Stimulated activated CD8-positive, alpha-beta memory T cell treated with anti-CD3 and anti-CD28 coated beads, Interleukin-12 subunit alpha, Interleukin-12 subunit beta, amount 100 ng/mL, for 1 hour (primary cell): ENCODE measurements at places on chromosomes 12 and 14.

GRCh38 chr14:80213602-80214001, 2.3 kb upstream of the DIO2 start:
- DNase-seq: no peak

DNA sequence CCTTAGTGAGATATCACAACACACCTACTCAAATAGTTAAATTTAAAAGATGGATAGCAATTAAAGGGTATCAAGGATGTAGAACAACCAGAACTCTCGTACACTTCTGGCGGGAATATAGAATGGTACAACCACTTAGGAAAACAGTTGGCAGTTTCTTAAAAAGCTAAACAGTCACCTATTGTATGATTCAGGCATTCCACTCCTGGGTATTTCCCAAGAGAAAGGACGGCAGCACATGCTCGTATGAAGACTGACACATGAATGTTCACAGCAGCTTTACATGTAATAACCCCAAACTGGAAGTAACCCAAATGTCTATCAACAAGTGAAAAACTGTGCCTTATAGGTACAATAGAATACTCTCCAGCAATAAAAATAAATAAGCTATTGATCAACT, 465.2 kb downstream of the VRK1 start:
- DNase-seq: no peak

DNA sequence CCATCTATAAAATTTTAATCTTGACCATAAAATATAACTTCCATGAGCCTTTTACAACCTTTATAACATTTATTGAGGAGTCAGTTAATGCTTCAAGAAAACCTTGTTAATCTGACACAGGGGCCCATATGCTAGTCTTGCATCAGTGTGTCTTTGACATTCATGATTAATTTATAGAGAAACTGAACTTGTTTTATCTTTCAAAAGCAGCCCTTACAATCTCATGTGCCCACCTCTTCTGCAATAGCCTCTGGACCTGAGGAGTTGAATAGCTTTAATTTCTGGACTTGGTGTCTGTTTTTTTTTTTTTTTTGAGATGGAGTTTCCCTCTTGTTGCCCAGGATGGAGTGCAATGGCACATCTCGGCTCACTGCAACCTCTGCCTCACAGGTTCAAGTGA, 8.6 kb upstream of the LPCAT3 start:
- no peak for DNase-seq

DNA sequence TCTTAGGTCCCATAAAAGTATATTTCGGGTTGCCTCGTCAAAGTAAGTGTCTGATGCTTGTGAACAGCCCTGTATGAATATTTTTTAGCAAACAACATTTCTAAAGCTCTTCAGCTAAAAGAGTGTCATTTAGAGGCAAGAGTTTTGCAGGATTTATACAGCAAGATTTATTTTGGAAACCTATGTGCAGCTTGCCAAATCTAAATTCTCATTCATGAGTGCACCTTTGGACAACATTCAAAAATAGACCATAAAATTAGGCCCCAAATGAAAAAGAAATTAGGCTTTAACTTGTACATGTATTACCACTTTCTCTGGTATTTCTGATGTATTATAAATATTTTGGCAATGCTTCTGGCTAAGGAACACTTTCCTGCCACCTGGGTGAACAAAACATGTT, 224.4 kb upstream of the PDZRN4 start:
- no peak for DNase-seq

DNA sequence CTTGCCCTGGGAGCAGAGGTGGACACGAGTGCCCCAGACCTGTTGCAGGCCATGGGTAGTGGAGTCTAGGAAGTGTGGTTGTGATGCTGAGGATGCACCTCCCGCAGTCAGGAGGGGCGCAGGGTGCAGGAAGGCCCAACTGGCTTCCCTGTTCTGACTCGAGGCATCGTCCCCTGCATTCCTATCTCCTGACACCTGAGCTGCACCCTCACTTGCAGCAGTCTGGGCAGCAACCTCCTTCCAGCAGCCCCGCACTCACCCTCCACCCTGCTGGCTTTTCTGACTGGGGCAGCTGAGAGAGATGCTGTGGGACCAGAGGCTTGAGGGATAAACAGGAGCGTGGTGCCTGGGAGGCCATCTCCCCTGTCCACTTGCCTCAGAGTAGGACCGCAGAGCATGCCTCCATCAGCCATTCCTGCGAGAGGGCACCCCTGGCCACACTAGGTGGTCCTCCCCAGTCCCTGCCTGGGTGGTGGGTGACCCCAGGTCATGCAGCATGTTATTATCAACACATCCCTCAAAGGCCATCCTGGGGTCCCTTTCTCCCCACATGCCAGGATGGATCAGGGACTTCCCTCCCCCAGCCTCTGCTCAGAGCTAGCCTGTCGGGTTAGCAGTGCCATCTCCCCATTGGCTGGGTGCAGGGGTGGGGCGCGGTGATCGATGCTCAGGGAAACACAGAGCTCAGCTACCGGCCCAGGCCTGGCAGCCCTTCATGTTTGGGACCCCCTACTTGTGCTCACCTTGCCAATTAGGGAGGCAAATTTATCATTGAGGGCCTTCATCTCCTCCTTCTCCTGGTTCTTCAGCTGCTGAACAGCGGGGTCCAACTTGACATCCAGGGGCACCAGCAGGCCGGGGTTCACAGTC, 719 bp downstream of the KRT80 start:
- no peak for DNase-seq

DNA sequence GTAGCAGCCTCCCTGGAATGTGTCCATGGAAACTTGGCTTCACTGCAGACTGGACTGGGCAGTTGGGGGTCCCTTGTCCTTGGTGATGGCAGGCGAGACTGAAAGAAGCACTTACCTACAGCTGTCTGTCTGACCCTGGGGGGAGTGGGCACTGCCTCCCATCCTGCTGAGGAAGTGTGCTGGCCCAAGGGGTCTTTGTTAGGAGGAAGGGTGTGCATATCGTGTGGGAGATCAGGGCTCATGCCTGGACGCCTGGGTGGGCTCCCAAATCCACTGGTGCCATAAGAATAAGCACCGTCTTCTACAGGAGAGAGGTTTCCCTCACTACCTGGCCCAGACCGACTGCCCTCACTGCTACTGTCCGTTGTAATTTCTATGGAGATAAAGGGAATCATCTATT, 81.4 kb downstream of the PIWIL1 start:
- no peak for DNase-seq

DNA sequence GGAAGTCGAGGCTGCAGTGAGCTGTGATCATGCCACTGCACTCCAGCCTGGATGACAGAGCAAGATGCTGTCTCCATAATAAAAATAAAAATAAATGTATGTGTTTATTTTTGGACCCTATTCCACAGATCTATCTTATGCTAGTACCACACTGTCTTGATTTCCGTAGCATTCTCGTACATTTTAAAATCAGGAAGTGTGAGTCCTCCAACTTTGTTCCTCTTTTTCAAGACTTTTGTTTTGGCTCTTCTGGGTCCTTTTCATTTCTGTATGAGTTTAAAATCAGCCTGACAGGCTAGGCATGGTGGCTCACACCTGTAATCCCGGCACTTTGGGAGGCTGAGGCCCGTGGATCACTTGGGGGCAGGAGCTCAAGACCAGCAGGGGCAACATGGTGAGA, 25.8 kb downstream of the DAO start:
- DNase-seq: no peak

DNA sequence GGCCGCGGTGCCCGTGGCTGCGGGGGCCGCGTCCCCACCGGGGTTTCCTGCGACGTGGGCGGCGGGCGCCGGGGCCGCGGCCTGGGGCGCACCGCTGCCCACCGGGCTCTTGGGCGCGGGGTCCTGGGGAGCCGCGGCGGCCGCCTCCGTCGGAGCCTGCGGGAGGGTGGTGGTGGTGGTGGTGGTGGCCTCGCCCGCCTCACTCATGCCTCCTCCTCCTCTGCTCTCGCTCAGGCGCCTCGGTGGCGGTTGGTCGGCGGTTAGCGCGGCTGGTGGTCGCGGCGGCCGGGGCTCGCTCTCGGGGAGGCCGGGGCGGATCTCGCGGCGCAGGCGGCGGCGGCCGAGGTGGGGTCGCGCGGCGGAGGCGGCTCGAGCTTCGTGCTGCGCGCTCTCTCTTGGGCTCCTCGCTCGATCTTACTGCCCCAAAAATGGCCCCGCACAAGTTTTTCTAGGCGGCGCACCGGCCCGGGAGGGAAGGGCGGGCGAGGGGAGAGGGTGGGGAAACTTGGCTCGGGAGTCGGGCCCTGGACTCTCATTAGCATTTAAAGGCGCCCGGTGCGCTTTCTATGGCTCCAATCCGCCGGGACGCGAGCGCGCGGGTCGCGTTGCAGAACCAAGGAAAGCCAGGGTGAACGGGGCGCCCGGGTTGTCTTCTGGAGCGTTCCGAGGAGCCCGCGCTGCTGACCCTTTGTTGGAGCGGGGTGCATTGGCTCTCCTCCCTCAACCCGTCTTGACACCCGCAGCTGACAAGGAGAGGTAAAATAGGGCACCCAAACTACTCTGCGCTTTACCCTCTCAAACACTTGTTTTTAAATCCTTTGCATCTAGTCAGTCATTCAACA, at the start of gene YBX3:
Gene YBX3 (minus strand): TSS at position 419 of the 842 bp plus-strand sequence. CDS start 212 bp downstream, at position 207.
- peak; percentile 26 for DNase-seq

- DNase-seq: no peak
These were observed 36.1 kb upstream of the CCDC88C start for GRCh38 chr14:91453744-91454143.

- DNase-seq: no peak
These were observed 375.1 kb downstream of the GRIN2B start for GRCh38 chr12:13606290-13606689.

DNA sequence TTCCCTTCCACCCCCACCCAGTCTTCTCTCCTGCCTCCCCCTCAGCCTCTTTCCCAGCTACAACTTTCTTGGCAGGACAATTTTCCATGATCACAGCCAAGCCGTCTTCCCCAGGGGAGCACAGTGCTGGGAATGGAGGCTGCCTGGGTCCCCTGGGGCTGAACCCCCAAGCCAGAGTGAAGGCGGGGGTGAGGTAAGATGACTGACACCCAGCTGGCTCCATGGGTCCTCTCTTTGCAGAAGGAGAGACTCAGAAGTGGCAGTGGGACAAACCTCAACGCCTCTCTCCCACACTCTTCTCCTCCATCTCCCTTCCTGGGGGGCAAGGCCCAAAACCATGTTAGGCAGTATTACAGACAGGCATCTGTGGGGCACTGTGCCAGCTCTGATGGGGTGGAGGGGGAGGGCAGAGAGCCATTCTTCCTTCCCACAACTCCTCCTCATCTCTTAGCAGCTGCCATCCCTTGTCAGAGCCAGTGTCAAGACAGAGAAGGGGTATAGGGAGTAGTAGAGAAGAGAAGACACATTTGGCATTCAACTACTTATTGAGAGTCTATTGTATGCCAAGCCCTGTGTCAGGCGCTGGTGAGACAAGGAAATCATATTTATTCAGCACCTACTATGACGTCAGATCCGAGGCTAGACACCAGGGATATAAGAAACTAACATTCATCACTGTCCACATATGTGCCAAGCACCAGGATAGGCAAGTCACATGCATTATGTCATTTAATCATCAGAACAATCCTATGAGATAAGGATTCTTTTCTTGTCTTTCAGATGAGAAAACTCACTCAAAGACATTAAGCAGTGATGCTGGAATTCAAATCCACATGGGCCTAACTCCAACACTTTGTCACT, 3.6 kb downstream of the ITGA7 start:
- DNase-seq: no peak

GRCh38 chr12:38961683-38962082, 56.3 kb upstream of the CPNE8 start:
- DNase-seq: no peak

DNA sequence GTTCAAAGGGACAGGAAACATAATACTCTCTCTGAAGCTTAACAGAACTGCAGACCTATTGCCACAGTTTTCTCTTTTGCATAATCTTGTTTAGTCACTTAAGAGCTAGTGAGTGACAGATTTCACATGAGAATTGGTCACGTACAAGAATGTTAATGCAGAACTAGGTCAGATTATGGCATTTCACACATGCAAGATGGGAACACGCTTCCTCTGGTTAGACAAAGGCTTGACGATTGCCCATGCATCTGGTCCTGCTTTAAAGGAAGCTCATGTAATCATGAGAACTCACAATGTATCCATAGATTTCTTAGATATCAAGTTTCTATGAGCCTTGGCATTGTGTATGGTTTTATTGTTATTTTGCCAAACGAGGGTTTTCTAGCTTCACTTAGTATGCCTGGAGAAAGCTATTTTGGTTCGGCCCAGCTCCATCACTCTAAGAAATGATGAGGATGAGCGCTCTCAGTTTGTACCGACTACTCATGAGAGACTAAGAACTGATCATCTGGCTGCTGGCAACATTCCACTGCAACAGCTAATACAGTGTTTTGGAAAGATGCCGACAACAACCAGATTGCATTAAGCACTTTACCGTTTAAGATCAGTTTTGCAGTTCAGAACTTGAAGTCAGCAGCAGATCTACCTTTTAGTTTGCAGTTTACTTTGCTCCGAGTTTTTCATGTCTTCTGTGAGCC, 380.0 kb downstream of the DIO2 start:
- no peak for DNase-seq

DNA sequence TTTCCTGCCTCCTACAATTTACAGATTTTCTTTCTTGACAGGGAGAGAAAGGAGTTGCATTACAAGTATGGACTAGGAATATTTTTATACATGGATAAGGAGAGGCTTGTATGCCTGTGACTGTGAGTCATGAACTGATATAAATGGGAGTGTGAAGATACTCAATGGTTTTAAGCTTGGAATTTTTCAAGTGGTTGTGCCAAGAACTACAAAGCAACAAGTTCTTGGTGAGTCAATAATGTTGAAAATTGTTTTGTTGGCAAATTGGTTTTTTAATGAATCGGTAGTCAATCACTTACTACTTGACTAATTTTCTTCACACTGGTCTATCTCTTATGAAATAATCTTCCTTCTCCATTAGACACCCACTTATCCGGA, 58.9 kb upstream of the HMGA2 start:
- no peak for DNase-seq

GRCh38 chr14:34722723-34723545, 8.5 kb upstream of the CFL2 start:
- peak; percentile 11 for DNase-seq

GRCh38 chr12:131091413-131091975, 137.8 kb downstream of the ADGRD1 start:
- DNase-seq: no peak

DNA sequence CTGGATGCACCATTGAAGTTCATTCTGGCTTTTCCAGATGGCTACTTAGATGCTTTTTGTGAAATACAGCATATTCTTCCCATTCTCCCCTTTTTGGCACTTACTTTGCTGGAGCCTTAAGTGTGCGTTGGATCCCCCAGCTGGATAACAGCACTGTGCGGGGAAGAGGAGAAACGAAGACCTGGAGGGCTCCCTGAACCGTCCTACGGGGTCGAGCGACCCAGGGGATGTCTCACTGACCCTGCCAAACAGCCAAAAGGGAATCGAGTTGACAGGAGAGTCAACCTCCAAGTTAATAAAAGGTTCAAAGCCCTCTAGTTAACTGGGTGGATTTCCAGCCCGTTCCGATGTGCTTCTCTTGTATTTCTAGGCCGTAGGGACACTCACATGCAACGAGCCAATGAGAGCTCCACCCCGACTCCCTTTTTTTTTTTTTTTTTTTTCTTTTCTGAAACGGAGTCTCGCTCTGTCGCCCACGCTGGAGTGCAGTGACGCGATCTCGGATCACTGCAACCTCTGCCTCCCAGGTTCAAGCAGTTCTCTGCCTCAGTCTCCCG, 1.0 kb upstream of the CAMKK2 start:
- DNase-seq: no peak
